IPS DF 6.9 (cell line): ENCODE measurements at places on chromosomes 12 and 14.
A peak's percentile ranks its signal among the peaks of the same experiment; 100 is the strongest.

- no peak for DNase-seq
Observed at GRCh38 chr14:94532447-94532846, 23.2 kb upstream of the SERPINA12 start.

- no peak for DNase-seq
Observed at GRCh38 chr14:64855721-64856528, 23.8 kb downstream of the SPTB start.

DNA sequence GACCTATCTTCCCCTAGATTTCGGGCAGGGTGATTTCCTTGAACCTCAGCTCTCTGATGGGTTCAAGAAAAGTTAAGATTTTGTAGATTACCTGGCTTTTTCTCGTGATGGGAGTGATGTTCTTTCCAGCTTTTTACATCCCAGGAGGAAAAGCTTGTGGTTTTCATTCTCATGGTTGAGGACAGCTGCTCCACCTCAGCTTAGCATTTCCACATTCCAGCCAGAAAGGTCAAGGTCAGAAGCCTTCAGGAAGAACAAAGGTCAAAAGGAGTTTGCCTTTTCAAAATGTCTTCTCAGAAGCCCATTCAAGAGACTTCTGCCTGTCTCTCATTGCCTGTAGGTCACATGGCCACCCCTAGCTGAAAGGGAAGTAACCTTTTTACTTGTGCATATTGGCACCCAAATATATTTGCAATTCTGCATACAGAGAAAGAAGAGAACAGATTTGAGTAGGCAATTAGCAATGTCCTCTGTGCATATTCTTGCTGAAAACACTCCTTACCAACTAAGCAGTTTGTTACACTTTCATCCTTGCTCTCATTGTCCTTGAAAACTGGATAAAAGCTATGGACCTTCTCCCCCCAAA, 6.6 kb upstream of the ADGRD1 start:
- DNase-seq: no peak

GRCh38 chr14:104551851-104552737, 27.5 kb upstream of the C14orf180 start:
- no peak for DNase-seq

GRCh38 chr14:98949481-98950135, 322.4 kb downstream of the BCL11B start:
- DNase-seq: no peak

GRCh38 chr12:133057446-133057845, 20.1 kb downstream of the ZNF84 start:
- no peak for DNase-seq

DNA sequence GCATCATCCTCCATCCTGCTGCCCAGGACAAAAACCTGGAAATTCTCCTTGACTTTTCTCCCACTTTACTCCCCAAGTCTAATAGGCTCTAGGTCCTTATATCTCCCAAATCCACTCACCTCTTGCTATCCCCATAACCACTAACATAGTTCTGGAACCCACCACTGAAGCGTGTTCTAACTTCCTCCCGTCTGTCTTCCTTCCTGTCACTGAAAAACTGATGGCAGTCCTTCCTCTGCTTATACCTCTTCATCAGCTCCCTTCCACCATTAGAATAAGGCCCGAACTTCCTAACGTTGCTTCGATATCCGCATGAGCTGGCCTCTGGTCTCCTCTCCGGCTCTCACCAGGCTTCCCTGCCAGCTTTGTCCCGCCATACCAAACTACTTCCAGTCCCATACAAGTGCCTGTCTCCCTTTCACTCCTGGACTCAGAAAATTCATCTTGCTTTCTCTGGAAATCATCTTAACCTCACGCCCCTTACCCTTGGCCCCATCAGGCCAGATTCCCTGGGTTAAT, 63.0 kb upstream of the BCL2L14 start:
- no peak for DNase-seq

GRCh38 chr12:46660276-46660675, 165.5 kb downstream of the SLC38A4 start:
- DNase-seq: no peak

GRCh38 chr14:78637489-78637888, 467.3 kb downstream of the NRXN3 start:
- DNase-seq: no peak

DNA sequence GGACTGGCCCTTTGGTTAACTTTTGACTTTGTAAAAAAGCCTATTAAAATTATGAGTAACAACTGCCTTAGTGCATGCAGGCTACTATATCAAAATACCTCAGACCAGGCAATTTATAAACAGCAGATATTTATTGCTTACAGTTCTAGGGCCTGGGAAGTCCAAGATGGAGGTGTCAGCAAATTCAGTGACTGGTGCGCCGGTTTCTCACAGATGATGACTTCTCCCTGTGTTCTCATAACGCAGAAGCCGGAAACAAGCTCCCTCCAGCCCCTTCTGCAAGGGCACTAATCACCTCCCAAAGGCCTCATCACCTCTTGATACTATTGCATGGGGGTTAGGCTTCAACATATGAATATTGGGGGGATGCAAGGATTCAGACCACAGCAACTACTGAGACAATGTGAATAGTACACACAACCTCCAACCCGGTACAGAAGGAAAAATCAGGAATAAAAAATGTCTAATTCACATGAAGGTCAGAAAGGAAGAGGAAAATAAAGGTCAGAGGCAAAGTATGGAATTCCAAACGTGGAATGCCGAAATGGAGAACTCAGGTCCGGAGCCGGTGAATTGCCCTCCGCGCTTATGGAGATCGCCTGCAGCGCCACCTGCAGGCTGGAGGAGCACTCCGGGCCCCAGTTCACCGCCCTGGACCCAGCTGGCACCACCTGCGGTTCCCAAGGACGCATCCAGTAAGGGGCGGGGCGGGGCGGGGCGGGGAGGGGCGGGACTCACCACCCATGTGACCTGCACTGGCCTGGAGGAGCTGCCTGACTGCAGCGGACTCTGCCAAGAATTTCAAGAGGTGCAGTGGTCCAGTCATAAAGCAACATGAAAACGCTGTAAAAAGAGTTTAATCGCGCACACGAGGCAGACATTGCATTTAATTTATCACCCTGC, 203.4 kb downstream of the KIF26A start:
- peak; percentile 75 for DNase-seq

- DNase-seq: no peak
Observed at GRCh38 chr12:57521525-57522010, 1.1 kb upstream of the MBD6 start.
